ENCODE measurements at places on chromosomes 1 and 21.

DNA sequence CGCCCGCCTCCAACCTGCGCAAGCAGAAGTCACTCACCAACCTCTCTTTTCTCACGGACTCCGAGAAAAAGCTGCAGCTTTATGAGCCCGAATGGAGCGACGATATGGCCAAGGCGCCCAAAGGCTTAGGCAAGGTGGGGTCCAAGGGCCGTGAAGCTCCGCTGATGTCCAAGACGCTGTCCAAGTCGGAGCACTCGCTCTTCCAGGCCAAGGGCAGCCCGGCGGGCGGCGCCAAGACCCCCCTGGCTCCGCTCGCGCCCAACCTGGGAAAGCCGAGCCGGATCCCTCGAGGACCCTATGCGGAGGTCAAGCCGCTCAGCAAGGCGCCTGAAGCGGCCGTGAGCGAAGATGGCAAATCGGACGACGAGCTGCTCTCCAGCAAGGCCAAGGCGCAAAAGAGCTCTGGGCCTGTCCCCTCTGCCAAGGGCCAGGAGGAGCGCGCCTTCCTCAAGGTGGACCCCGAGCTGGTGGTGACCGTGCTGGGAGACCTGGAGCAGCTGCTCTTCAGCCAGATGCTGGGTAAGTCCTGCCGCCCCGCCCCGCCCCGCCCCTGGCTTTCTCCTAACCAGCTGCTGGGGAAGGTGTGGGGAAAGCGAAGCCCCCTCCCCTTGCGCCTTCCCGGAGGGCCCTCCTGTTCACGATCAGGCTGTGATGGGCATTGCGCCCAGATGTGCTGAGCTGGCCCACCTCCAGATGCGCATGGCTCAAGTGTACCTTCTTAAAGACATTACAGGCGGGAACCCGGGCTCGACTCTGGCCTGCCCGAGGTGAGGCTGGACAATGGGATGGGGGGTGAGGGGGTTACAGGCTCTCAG, 110.2 kb downstream of the NAV1 start:
- no peak for DNase-seq

GRCh38 chr21:46637952-46638746, 2.7 kb downstream of the PRMT2 start:
- no peak for DNase-seq

DNA sequence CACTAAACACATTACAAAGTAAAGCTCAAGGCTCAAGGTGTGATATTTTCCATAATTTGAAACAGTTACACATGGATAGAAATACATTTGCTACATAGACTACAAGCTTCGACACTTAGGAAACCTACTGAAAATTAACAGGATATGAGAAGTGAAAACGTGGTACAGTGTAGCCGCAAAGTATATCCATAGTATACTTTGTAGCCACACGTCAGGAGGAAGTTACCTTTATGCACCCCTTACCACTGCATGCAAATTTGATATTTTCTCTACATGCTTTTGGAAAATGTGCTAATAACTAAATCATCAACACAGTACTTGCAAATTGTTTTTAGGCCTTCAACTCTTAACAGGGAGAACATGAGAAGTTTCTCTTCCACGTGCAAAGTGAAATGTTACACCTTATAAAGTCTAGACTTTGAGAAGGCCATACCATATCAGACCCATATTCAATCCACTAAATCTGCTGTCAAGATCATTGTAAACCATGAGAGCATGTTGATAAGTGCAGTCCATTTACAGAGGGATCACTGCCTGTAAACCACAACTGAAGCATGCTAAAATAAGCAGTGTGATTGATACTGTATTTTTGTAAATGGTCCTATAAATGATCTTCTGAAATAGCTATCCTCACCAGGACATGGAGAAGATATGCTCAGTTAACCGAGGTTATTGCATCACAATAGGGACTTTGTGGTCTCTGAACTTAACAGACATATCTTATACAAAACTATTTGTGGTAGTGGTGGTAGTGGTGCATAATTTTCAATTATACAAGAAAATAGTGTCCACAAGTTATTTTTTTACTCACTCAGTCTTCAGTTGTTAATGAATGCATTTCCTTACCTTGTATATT, 64.7 kb downstream of the VAV3 start:
- no peak for DNase-seq

DNA sequence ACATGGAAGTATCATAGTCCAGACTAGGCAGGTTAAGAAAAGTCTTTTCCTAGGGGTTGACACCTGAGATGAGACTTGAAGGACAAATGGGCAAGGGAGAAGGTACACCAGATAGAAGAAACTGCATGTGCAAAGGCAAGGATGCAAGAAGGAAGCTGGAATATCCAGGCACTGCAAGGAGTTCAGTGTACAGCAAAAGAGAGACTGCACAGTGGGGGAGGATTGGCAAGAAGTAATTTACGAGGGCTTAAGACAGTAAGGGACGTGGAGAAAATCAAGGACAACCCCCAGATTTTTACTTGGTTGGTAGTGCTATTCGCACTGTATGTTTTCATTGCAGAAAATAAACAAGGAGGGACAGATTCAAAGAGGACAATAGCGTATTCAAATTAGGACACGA, 58.5 kb downstream of the DNM3 start:
- no peak for DNase-seq

All from fibroblast of upper back skin (primary cell).